ENCODE measurements at places on chromosomes 16 and 17.

DNA sequence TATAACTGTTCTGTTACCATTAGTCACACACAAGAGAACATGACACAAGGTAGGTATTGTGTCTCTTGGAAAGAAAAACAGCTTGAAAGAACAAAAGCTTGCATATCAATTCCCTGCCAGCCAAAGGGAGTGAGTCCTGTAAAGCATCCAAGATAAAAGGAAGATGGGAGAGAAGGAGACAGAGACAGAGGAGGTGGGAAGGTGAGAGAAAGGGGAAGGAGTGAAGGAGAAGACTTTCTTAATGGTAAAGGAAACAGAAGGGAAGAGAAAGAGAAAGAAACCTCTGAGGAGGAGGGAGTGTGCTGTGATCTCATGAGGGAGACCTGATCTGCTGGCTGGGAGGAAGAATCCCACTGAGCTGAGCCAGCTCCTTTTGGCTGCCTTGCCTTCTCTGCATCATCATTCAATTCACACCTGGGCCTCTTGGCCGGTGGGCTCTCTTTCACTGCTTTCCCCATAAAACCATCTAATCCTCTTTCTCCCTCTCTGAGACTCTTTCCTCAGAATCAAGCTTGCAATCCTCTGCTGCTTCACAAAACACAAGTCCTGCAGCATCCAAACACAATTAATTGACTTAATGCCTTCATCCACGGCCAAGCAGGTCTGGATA, 271.6 kb downstream of the ABCC12 start:
- DNase-seq = no peak

GRCh38 chr17:73982871-73983270, 220.6 kb upstream of the RPL38 start:
- no peak for DNase-seq

DNA sequence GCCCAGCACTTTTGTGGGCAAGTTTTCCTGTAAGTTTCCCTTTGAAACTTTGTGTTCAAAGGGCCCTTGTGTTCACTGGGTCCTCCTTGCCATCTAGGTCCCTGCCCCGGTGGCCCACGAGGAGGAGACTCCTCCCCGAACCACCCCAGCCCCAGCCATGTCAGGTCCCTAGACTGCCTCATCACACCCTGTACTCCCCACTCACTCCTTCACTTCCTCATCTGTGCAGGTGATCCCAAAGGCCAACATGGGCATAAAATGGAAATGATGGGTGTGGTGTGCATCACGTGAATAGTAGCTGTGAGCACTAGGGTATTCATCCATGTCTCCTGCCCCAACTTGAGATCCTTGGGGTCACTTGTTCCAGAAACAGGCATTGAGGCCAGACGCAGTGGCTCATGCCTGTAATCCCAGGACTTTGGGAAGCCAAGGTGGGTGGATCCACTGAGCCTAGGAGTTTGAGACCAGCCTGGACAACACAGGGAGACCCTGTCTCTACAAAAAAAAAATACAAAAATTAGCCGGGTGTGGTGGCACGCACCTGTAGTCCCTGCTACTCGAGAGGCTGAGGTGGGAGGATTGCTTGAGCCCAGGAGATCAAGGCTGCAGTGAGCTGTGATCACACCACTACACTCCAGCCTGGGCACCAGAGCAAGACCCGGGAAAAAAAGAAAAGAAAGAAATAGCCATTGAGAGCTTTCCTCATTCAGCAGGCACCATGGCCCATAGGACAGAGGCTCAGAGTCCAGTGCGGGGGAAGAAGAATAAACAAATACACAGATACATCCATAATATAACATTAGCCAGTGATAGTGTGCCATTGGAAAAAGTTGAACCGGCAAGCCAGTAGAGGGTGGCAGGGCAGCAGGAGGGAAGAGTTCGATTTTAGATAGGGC, 74.5 kb downstream of the KATNIP start:
- DNase-seq = no peak

DNA sequence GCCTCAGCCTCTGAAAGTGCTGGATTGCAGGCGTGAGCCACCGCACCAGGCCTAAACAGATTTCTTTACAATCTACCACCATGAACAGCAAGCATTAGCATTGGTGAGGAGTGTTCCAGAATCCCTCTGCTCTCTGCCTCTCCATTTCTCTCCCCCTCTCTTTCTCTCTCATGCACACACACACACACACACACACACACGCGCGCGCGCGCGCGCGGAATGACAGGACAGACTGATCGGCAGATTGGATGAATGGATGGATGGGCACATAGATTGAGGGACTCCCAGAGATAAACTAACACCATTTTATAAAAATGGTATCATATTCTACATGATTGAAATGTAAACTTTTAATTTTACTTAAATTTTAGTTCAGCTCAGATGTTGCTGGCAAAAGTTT, 3.3 kb downstream of the CARD14 start:
- no peak for DNase-seq

DNA sequence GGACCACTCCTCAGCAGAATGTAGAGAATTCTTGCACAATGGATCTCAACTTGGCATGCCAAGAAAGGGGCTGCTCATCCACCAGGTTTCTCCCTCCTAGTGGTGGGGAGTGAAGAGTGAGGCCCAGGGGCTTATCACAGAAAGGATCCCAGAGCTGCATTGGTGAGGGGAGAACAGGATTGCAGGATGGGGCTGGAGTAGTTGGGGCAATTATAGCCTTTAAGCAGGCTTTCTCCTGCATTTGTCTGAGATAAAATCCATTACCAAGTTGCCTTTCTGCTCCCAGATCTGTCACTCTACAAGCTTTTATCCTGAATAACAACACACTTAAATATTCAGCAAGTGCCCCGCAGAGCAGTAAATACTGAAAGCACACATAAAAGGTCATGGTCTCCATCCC, 130.8 kb upstream of the CES5A start:
- no peak for DNase-seq

DNA sequence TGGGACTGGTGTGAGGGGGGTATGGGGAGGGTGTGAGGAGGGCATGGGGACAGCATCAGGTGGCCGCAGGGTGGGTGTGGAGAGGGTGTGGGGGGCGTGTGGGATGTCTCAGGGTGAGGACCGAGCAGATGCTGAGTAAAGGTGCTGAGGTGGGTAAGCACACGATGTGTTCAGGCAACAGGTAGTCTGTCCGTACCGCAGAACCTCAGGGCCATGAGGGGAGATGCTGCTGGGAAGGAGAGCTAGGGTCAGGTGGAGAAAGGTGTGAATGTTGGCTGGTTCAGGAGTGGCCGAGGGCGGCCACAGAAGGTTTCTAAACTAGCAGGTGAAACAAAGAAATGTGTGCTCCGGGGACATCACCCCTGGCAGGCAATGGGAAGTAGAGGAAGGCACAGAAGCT, 80.0 kb upstream of the CDH5 start:
- no peak for DNase-seq

- no peak for DNase-seq
These were observed 6.6 kb downstream of the PRAC1 start for GRCh38 chr17:48715496-48716399.

GRCh38 chr16:53744449-53744848, 40.5 kb downstream of the FTO start:
- peak; percentile 1 for DNase-seq

DNA sequence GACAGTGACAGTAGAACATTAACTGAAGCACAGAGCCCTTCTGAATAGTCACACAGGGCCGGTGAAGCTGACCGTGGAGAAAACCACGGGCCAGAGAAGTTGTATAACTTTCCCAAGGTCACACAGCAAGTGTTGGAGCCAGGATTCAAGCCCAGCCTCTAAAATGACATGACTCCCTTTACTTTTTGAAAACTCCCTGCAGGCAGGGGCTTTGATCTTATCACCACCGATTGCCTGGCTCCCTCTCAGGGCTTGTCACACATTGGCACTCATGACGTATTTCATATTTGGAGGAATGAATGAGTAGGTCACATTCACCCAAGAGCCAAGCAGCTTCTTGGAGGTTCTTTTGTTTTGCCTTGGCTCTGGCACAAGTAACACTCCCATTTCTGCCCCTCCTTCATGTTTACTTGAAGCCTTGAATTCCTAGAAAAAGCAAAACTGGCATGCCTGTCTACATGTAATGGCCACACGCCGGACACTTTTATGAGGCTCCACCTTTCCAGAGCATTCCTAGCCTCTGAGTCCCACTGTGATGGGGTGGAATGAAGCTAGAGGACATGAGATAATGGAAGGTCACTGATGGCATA, 13.3 kb upstream of the RBBP6 start:
- no peak for DNase-seq

DNA sequence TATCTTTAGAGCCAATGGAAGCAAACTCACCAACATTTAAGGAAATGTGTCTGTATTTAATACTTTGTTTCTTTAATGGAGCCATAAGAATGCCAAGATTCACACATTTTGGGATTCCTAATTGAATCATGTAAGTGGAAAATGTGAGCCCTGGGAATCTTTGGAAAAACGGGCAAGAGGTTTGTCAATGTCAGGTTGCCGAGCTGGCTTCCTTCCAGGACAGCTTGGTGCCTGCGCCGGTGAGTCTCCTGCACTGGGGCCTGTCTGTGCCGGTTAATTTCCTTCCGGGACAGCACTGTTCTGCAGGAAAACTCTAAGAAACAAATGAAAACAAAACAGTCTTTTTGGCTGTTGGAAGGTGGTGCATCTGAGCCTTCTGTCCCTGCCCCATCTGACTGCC, 210.6 kb downstream of the HAPSTR1 start:
- no peak for DNase-seq

DNA sequence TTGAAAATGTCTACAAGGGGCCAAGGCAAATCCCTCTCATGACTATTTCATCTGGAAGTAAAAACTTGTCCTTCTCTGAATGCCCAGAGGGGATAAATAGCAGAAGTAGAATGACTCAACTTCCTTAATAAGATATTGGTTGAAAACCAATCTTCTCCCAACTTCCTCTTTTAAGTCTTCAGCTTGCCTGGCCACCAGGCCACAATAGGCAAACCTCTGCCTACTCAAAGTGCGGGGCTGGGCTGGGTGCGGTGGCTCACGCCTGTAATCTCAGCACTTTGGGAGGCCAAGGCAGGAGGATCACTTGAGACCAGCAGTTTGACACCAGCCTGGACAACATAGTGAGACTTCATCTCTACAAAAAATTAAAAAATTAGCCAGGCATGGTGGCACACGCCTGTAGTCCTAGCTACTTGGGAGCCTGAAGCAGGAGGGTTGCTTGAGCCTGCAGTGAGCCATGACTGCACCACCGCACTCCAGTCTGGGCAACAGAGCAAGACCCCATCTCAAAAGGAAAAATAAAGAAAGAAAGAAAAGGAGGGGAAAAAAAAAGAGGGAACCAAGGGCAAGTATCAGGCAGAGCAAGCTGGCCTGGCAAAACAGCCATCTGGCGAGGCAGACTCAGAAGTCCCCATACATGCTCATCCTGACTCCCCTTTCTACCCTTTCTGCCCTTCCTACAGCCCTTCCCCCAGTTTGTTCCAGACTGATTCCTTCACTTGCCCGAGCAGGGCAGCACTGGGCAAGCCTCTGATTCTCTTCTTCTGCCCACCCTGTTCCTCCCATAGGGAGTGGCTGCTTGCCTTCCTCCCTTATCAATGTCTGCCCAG, 20.6 kb downstream of the MAP3K14 start:
- no peak for DNase-seq
